ENCODE measurements at places on chromosomes 6 and 20.

GRCh38 chr6:6884193-6884627 is 223.6 kb upstream of the RREB1 start:
- DNase-seq = no peak

DNA sequence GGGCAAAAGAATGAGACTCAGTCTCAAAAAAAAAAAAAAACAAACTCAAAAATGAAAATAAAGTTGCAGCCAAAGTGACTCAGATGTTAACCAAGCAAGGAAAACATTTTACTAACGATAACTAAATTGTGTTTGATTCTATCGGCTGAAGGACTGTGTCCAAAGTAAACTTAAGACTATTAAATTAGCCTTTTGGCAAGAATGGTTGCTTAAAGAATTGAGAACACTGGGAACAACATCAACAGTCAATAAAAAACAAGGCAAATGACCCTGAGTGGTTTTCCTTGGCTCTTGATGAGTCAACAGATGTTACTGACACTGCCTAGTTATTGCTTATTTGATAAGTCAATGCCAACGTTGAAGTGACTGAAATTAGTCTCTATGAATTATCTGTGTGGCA is 36.7 kb downstream of the POU3F2 start:
- DNase-seq = no peak

DNA sequence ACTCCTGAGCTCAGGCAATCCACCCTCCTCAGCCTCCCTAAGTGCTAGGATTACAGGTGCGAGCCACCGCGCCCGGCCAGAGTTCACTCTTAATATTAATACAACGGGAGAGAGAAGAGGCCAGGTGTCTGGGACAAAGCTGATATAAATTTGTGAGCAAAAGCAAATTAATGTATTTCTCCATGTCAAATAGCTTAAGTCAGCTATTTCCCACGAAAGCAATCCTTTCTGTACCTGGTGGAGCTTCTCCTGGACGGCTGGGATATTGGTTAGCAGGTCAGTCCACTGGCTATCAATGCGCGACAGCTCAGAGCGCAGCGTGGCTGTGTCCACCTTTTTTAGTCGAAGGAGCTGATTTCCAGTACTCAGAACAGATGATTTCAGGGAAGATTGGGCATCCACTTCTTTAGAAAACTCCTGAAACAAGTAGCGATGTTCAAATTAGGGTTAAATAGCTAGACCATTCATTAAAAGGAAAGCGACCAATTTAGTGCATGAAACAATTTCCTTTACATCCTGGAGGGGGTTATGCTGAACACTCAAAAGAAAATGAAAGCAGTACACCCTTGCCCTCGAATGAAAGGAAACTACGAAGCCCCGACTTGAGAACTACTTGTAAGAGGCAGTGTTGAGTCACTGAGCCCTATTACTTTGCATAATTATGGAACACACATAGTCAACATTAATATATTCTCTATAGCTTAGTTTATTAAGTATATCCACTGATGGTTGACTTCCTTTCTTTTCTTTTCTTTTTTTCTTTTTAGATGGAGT is 403.4 kb downstream of the SYNE1 start:
- DNase-seq = no peak

GRCh38 chr6:2857580-2858337 is 16.1 kb upstream of the SERPINB1 start:
- DNase-seq = peak; percentile 66

DNA sequence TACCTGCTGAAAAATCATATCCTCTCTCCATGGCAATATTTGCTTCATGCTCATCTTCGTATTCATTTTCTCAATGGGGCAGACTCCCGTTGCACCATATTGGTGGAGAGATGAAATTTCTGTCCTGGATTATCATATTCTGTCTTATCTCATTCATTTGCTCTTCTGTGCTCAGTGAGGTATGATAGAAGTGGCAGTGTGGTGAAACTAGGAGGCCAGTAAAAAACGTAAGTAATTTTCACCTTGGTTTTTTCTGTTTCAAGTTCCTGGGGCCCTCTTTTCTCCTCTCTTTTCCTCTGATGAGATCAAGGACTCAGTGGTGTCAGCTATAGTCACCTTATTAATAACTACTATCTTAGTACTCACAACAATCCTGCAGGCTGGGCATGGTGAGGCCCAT is 182.5 kb upstream of the HDAC2 start:
- DNase-seq = no peak

GRCh38 chr6:100774681-100775080 is 106.4 kb downstream of the ASCC3 start:
- DNase-seq = no peak

- no peak for DNase-seq
Observed at GRCh38 chr20:20851385-20851784, 138.9 kb upstream of the RALGAPA2 start.

DNA sequence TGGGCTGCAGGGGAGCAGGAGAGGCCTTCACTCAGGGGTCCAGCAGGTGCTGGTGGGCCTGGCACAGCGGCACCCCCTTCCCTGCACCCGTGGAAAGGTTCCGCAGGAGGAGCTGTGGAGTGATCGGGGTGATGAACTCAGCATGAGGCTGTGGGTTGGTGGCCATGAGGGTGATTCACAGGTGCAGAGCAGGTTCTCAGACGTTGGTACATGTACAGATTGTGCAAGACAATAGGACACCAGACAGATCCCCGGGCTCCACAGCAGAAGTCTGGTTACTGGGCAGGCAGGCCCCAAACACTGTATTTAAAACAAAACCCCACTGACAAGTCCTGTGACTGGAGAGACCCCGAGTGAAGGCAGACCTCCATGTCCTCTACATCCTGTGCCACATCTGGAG is 151.6 kb upstream of the CDH4 start:
- DNase-seq = no peak

DNA sequence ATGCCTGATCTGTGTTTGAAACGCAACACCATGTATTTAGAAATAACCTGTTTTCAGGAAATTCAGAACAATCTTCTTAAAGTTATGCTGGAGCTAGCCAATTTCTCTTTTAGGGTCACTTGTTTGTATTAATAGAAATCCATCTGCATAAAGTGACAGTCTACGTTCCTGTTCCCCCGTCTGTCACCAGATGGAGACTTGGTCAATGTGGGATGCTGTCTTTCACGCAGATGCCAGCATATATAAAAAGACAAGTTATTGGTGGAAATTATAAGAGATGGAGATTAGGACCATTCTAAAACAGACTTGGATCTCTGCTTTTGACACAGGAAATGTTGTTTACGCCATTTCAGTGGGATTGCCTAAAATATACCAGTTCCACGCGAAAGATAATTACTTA is 162.5 kb upstream of the STMND1 start:
- no peak for DNase-seq

DNA sequence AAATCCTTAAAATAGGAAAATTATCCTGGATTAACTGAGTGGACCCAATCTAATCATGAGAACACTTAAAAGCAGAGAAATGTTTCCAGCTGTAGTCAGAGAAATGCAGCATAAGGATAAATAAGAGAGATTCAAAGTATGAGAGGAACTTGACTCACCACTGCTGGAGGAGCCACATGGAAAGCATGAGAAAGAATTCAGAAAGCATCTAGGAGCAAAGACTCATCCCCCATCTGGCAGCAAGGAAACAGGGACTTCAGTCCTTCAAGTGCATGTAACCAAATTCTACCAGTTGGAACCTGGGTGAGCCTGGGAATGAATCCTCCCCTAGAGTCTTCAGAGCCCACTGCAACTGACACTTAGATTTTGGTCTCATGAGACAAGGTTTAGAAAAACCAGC is 33.7 kb downstream of the RNF146 start:
- DNase-seq = no peak

- DNase-seq = no peak
Observed at GRCh38 chr6:16241321-16241689, 2.9 kb downstream of the GMPR start.

DNA sequence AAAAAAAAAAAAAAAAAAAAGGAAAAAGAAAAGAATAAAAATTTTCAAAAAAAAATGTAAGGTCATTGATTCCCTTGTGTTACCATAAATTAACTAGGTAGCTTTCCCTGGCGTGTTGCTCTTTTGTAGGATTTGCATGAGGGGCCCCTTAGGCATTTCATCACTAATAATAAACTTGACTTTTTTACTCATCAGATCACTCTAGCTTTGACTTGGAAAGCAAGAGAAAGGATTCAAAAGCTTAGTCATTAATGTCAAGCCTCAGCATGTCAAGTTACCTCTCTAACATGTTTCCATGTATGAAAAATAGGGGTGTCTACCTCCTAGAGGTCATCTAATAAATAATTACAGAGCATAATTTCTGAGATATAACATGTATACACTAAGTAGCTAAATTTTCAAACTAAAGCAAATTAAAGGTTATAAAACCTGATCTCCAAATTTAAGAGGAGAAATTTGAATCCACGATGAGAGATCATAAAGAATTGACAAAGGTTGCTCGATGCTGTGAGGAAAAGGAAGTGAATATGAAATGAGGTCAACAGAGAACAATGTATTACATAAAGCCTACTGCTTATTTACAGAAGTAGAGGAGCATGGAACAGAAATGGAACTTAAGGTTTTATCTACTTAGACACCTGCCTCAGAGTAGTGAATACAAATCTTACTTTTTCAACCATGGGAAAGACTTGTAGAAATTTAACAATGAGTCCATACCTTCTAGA is 86.8 kb downstream of the ARHGAP18 start:
- no peak for DNase-seq

DNA sequence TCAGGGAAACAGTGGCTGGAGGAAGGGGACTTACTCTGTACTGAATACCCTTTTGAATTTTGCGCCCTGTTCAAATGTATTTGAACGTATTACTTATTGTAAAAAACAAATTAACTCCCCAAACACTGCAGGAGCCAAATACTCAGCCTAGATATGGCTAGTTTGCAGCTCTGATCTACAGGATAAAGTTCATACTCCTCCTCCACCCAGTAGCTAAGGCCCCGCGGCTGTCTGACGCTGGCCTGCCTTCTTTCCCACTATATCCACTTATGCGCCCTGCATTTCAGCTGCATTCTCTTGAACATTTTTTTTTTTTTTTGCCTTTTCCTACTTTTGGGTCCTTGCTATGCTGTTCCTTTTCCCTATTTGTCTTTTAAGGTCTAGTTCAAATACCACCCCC is 6.5 kb downstream of the GSS start:
- no peak for DNase-seq

GRCh38 chr6:170080828-170081371 is 210.0 kb downstream of the DLL1 start:
- DNase-seq = no peak

- no peak for DNase-seq
Observed at GRCh38 chr6:56875961-56876360, 78.9 kb upstream of the BEND6 start.

DNA sequence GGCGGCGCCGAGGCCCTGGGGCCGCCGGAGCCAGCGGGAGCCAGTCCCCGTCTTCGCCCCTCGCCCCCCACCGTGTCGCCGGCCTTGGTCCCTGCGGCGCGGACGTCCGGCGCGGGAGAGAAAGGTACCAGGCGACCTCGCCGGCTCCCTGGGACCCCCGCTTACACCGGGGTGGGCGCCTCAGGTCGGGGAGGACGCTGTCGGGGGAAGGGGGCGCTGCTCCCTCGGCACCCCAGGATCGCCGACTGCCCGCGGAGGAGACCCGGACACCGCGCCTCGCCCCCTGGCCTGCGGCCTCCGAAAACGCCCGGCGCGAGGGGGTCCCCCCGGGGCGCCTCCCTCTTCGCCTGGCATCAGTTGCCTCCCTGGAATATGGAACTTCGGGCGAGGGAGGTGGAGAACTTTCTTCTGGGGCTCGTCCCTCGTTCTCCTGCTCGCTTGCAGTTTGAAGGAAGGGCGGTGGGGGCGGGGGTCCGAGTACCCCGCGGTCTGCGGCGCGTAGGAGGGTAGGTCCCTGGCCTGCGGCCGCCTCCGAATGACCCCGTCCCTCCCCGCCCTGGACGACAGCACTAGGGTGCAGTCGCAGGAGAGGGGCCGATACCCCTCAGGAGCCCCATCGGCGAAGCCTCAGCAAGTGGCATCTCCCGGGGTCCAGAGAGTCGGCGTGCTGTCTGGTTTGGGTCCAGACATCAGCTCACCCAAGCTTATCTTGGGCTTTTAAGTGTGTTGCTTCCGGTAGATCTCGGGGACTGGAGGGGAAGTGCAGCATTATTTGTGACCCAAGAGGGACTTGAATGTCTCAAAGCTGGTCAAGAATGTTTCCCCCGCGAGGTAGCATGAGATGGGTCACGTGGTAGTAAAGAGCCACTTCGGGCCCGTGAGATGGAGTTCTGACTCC is 549 bp downstream of the ANKRD6 start:
- peak; percentile 8 for DNase-seq

DNA sequence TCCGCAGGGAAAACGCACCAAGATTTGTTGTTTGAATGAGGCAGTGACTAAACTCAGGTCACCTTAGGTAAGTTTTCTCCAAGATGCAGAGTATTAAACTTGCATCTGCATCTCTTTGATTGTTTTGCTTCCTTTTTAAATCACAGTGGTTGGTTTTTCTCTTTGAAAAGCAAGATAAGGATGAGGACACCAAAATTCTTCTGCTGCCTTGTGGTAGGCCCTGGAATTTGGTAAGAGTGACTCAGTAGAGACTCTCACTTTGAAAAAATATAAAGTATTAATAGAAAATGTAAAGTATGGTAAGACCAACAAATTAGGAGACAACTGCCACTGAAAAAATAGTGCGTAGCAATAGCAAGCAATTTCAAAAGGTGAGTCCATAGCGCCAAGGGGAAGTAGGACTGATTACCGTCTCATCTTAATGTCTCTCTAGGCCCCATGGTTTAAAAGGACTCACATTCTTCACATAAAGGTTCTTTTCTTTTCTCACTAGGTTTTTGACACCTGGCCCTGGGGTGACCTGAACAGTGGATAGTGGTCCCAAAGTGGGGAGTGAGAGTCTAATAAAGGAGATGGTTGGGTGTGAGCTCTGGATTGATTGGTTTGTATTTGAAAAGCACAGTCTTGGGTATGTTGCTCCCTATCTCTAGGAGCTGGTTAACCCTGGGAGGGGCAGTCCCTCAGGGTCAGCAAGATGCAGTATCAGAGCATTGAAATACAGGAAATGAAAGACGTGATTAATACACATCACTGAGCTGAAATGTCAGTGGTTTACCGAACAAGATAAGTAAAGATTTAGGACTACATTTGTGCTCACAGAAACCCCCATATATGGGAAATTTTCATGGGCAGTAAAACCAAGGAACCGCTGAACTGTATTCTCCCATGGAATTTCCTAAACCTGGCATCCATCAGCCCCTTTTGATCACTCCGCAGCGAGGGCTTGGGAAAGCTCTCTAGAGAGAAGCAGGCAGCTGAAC is 221.2 kb downstream of the SLC24A3 start:
- DNase-seq = no peak

DNA sequence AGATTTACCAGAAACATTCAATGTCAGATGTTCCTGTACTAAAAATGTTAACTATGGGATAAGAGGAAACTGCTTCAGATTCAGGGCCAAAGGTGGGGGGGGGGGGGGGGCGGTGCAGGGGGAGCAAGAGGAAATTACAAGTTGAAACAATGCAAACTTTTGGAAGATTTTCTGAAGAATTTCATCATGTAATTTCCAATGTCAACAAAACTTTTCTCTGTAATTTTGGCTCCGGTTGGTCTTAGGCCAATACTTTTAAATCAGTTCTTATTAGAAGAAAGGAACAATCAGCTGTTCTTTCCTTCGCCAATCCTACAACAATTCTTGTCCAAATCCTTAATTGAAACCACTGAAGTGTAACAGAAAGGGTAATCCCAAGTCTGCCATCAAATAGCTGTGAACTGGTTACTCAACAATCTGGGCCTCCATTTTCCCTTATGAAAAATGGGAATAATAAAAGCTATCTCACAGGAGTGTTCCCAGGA is 13.1 kb downstream of the UQCC1 start:
- no peak for DNase-seq

GRCh38 chr20:58418949-58419748 is 30.1 kb downstream of the VAPB start:
- DNase-seq = no peak

GRCh38 chr6:89087881-89088280 is 7.3 kb downstream of the PNRC1 start:
- DNase-seq = no peak

All from stimulated activated CD8-positive, alpha-beta memory T cell treated with anti-CD3 and anti-CD28 coated beads, Interleukin-15, amount 100 ng/mL, for 4 hours (primary cell).